Activated CD8-positive, alpha-beta T cell treated with anti-CD3 and anti-CD28 coated beads, Interleukin-2, amount 10 ng/mL, durations not matched to agents 7 days and 5 days (primary cell): ENCODE measurements at places on chromosomes 7 and 10. TPM values are rescaled to one million over a fixed set of nuclear protein-coding genes. Genes with fewer than 3 reads are reported as not detected.

The AOAH gene
- 18.0 TPM for total RNA-seq

The ADAM8 gene
- 69.9 TPM for total RNA-seq

The RGR gene
- not detected for total RNA-seq

The SERPINE1 gene
- total RNA-seq = 0.47 TPM

The OPN4 gene
- not detected for total RNA-seq

The MARVELD1 gene
- total RNA-seq = 2.4 TPM

The GDF2 gene
- total RNA-seq = not detected

The PDE6C gene
- total RNA-seq = not detected

The CABCOCO1 gene
- not detected for total RNA-seq

The TRIM73 gene
- 8.2 TPM for total RNA-seq

The DNAJC1 gene
- total RNA-seq = 22.4 TPM

The TEX36 gene
- total RNA-seq = not detected

The FOXI2 gene
- not detected for total RNA-seq

The PNLIP gene
- total RNA-seq = not detected

The ZNF853 gene
- total RNA-seq = 0.78 TPM

The RNF133 gene
- total RNA-seq = not detected

The AASS gene
- 0.52 TPM for total RNA-seq

The ATOH7 gene
- not detected for total RNA-seq

The SYNPO2L gene
- not detected for total RNA-seq

The TLL2 gene
- total RNA-seq = 0.13 TPM

The GRM3 gene
- not detected for total RNA-seq

The DKK1 gene
- not detected for total RNA-seq

The ATRNL1 gene
- total RNA-seq = not detected

The BMPER gene
- not detected for total RNA-seq

The GCK gene
- total RNA-seq = not detected

The GIMAP7 gene
- total RNA-seq = 134 TPM

The GRM8 gene
- total RNA-seq = not detected

The PRF1 gene
- total RNA-seq = 272 TPM

The MGMT gene
- 17.3 TPM for total RNA-seq

The HGF gene
- not detected for total RNA-seq

The CNPY1 gene
- not detected for total RNA-seq

The ZCWPW1 gene
- 2.6 TPM for total RNA-seq

The LRRN3 gene
- 204 TPM for total RNA-seq

The C7orf57 gene
- 0.10 TPM for total RNA-seq

The ACSM6 gene
- total RNA-seq = not detected

The TMEM176A gene
- total RNA-seq = not detected

The GPER1 gene
- total RNA-seq = not detected

The CHST3 gene
- total RNA-seq = not detected
